ENCODE measurements at places on chromosomes 6 and 20.

- no peak for DNase-seq
Observed at GRCh38 chr6:141309295-141309694, 823.4 kb upstream of the GJE1 start.

DNA sequence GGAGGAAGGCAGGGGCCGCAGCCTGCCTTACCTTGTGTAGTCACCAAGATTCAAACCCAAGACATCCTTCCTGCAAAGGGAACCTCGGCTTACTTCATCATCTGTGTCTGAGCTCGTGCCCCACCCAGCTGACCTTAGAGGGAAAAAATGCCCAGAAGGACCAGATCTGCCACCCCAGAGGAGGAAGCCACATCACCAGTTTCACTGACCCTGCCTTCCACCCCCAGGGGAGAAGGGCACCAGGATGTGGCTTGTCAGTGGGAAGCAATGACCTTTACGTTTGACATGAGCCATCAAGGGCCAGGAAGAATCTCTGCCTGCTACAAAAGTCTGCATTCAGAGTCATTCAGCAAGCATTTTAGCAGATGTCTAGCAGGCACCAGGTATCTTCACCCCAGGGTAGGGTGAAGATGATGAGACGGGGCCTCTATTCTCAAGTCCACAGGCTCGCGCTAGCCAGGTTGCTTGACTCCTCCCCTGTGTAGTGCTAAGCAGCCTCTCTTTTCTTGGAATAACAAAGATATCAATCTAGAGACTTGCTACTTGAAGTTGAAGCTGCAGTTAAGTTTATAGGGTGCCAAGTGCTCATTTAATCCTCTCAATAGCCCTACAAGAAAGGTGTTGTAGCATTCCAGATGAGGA, 28.1 kb downstream of the HM13 start:
- DNase-seq = no peak

DNA sequence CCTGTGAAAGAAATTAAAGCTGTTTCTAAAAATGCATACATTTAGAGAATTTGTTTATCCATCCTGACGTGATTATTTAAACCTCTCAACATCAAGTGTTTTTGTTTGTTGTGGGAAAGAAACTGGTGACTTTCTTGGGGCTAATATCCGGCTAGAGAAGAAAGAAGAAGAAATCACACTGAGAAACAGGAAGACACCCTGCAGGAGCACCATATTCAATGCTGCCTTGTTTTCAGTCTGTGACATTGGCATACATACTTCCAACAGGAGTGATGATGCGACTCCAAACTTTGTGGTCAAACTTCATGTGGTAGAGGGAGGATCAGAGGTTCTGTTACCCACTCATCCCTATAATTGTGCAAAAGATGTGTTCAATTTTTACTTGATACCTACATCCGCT, 997.6 kb upstream of the CITED2 start:
- no peak for DNase-seq

DNA sequence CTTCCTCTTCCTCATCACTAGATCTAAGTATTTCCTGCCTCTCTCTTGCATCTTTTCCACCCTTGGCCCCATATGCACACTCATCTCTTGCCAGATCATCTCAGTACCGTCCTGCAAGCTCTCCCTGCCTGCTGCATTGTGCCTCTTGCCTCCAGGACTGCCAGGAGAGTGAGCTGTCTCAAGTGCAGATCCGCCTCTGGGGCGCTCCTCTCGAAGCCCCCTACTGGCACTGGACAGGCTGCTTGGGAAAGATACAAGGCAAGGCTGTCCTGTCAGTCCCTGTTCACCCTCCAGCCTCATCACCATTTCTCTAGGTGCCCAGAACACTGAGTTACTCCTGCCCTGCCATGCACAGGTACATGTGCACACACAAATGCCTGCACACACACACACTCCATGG, 10.2 kb downstream of the SYNDIG1 start:
- no peak for DNase-seq

- no peak for DNase-seq
Observed at GRCh38 chr6:168388641-168389633, 52.0 kb upstream of the SMOC2 start.

GRCh38 chr20:43915211-43916072, 790 bp downstream of the TOX2 start:
- DNase-seq = no peak

GRCh38 chr6:79231101-79231500, 3.4 kb downstream of the HMGN3 start:
- no peak for DNase-seq

DNA sequence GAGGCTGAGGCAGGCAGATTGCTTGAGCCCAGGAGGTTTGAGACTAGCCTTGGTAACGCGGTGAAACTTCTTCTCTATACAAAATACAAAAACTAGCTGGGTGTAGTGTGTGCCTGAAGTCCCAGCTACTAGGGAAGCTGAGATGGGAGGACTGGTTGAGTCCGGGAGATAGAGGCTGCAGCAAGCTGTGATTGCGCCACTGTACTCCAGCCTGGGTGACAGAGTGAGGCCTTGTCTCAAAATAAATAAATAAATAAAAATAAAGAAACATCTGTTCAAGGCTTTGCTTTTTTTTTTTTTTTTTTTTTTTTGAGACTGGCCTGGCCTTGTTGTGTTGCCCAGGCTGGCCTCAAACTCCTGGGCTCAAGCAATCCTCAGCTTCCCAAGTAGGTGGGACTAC, 23.7 kb upstream of the SLC23A2 start:
- no peak for DNase-seq

DNA sequence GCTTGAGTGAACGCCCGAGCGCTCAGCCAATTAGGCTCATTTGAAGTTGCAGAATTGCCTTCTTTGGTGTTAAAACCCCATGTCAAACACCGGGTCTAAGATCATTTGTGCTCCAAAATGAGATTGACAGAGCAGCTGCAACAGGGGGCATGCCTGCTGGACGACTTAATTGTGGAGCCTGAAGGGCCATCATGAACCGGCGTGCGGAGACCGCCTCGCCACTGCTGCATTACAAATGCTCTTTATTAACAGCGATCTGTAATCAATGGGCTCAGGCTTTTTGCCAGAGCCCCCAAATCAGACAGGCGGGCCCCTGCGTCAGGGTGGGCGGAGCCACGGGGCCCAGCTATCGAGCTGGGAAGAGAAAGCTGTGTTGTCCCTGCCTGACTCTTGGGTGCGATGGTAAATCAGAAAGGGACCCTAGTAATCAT, 183.2 kb downstream of the SIM1 start:
- no peak for DNase-seq

DNA sequence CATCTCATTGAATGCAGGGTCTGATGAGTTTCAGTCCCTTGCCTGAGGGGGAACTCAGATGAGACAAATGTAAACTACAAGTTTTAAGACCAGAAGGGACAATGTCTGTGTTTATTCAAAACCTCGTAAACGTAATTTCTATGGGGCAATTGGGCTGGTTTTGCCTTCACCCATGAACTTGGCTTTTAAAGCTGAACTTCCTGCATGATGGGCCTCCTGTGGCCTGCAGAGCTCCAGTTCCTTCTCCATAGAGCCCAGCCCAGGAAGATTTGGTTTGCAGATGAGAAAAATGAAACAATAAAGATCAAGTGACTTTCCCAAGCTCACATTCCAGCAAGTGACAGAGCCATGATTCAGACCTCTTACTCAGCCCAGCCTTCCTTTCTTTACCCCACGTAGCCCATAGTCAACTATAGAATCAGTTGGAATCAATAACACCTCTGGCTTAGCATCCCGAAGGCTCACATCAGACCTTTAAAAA, 612.3 kb downstream of the UTRN start:
- DNase-seq = no peak

GRCh38 chr6:21437581-21437980, 156.0 kb upstream of the SOX4 start:
- DNase-seq = no peak

DNA sequence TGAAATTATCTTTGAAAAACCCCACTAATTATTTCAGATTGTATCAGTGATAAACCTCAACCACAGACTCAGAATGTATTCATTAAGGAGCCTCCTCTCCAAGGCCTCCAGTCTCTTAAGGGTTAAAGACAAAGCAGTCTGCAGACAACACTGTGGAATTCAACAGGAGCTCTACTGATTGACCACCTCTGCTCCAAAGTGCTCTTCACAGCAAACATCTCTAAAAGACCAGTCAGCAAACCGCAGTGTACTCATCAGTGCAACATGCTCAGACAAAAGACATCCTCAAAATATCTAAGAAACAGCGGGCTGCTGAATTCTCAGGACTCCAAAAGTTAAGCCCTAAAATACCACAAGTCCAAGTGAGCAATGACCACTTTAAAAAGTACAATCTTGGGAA, 42.0 kb downstream of the UQCC1 start:
- DNase-seq = no peak

DNA sequence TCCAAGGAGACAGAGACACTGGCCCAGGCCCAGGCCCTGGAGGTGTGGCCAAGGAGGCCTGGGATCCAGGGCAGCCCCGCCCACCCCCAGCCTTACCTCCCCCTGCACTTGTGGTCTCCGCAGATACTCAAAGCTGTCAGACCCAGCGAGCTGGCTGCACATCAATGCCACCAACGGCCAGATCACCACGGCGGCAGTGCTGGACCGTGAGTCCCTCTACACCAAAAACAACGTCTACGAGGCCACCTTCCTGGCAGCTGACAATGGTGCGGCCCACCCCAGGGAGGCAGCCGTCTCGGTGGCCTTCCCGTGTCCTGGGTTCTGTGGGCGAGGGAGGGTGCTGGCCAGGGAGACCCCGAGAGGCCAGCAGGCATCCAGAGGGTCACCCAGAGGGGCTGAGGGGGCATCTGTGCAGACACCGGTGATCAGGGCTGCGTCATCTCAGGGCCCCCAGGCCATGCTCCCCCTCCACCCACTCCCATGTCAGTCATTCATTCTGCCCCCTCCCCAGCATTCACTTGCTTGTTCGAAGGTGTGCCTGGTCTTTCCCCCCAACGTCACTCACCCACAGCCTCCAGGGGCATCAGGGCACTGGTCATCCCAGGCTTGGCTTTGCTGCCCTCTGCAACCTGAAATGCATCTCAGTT, 141.3 kb downstream of the TAF4 start:
- no peak for DNase-seq

DNA sequence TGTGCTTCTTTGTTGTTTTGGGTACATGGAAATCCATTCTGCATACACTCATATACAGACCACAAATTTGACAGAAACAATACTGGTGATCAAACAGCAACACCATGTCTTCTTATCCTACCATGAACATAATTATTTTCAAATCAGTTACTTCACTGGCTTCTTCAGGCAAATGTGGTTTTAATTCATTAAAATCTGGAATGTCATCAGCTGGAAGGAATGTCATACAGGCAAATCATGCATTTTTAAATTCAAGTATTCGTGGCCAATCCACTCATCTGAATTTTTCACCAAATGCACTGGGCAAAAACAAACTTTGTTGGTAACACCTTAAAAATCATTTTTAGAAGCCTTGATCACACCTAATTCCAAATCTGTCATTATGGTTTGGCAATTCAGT, 59.3 kb downstream of the KIF6 start:
- no peak for DNase-seq

DNA sequence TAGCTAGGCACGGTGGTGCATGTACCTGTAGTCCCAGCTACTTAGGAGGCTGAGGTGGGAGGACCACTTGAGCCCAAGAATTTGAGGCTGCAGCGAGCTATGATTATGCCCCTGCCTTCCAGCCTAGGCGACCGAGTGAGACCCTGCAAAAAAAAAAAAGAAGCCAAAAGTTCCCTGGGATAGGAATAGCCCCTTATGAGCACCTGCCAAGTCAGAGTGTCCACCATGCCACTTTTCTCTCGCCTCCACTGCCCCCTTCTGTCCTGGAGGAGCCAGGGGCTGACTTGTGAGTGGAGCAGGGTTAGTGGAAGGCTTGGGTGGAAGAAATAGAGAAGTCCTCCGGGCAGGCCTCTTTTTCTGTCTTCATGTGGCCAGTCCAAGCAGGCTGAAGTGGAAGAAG, 12.1 kb upstream of the DDX27 start:
- DNase-seq = no peak

DNA sequence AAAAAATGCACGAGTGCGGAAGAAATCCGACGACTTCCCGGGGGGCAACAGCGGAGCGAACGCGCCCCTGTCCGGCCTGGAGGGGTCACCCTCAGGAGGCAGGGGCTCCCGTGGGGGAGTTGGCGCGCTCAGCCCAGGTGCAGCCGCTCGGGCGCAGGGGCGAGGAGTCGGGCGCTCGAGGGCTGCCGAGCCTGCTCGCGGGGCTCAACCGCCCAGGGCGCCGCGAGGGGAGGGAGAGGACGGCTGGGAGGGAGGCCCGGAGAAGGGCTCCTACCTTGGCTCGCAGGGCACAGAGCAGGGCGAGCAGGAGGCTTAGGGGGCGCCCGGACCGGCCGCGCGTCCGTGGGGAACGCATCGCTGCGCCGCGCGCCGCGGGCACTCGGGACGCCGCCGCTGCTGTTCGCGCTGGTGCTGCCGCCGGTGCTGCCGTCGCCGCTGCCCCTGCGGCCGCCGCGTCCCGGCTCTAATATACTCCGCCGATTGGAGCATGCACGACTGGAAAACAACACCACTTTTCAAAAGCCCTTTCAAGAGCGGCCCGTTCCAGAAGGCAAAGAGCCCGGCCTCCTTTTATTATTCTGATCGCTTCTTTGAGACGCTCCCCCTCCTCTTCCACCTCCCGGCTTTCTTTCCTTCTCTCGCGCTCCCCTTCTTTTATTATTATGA, 490 bp downstream of the JAG1 start:
- DNase-seq = no peak

DNA sequence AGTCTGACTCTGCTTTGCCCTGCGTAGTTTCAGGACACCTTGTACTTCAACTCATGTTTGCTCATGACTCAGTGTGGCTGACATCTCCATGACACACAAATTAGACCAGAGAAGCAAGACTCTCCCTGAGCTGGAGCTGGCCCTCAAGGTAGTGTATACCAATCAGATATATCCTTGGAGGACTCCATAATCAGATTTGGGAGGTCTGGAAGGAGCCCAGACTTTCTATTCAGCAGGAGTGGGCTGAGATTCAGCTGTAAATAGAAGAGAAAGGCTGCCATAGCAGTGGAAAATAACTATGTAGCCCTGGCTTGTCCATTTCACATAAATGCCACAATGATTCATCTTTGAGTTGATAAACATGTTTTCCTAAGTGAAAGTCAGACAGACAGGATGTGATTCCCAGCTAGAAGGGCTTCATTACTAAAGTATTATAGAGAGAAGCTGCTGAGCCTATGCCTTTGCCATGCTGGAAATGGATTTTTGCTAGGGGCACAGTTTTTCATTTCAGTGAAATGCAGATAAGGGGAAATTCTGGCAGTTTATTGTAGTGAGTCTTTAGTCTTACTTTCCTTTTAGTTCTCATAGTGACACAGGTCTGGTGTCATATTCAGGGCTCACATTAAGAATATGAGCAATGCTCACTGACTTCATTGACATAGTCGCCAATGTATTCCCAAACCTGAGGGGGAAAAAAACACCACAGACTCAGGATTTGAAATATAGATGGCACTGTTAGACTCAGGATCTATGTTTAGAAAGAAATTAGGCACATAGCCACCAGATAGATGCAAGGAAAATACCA, 95.3 kb downstream of the CLVS2 start:
- DNase-seq = no peak

DNA sequence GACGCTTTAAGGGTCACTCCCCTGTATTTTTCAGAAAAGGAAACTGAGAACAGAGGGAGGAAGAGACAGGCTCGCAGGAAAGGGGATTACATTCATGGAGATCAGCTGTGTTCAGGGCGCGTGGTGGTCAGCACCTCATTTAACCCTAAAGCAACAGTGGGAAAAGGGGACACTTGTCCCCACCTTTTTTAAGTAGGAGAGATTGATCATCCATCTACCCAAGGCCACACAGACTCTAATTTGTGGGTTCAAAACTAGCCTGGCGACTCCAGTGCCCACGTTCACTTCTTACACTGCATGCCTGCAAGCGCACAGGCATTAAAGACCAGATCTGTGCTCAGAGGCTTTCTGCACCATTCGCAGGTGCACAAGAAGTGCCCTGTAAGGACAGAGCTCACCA, 167.9 kb upstream of the SNX9 start:
- no peak for DNase-seq
